ENCODE measurements at places on chromosomes 6 and 20. TPM values are rescaled to one million over a fixed set of nuclear protein-coding genes. Genes with fewer than 3 reads are reported as not detected.

The MYB gene
- total RNA-seq = 0.45 TPM

The DACT2 gene
- not detected for total RNA-seq

The POFUT1 gene
- 46.2 TPM for total RNA-seq

The CNKSR3 gene
- total RNA-seq = 6.8 TPM

The RBBP8NL gene
- not detected for total RNA-seq

The NRSN1 gene
- not detected for total RNA-seq

The BMP2 gene
- 2.2 TPM for total RNA-seq

The KIF25 gene
- 0.15 TPM for total RNA-seq

The SIRPD gene
- not detected for total RNA-seq

The ADGRF5 gene
- total RNA-seq = under 0.01 TPM

The EYS gene
- total RNA-seq = not detected

The SLC2A4RG gene
- total RNA-seq = 91.0 TPM

The HTR1E gene
- total RNA-seq = not detected
